ENCODE measurements at places on chromosomes 5 and 9.

GRCh38 chr5:136210259-136210658 is 17.3 kb upstream of the SMIM32 start:
- no peak for DNase-seq

DNA sequence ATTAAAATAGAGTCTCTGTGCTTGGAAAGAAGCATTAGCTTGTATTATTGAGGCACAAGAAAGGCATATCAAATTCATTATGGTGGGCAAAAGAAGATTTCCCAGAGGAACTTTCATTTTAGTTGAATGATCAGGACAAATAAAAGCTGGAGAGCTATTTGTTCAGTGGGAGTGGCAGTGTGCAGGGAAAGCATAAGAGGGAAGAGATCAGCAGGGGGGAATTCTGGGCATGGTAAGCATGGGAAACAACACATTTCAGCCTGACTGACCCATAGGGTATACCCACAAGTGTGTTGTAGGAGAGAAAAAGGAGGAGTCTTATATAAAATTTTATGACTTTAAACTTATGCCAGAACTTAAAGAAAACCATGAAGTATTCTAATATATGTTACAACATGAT is 167.7 kb upstream of the RASA1 start:
- DNase-seq = no peak

- no peak for DNase-seq
These were observed 6.8 kb downstream of the RASEF start for GRCh38 chr9:83056174-83056573.

DNA sequence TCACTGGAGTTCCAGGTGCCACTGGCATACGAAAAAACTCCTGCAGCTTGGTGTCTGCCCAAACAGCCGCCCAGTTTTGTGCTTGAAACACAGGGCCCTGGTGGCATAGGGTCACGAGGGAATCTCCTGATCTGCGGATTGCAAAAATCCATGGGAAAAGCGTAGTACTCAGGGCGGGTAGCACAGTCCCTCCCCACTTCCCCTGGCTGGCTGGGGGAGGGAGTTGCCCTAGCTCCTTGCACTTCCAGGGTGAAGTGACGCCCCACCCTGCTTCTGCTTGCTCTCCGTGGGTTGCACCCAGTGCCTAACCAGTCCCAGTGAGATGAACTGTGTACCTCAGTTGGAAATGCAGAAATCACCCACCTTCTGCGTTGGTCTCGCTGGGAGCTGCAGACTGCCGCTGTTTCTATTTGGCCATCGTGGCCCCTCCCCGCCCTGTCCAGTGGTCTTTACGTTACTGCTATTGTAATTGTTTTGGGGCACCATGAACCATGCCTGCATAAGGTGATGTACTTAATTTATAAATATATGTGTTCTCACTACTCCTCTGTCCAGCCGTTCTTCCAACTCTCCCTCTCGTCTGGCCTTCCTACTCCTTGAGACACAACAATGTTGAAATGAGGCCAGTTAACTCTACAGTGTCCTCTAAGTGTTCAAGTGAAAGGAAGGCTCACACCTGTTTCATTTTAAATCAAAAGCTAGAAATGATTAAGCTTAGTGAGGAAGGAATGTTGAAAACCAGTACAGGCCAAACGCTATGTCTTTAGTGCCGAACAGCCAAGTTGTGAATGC is 65.9 kb downstream of the CCDC171 start:
- DNase-seq = no peak

GRCh38 chr9:137638680-137639079 is 19.9 kb downstream of the EHMT1 start:
- DNase-seq = no peak

- no peak for DNase-seq
These were observed 20.8 kb downstream of the MEGF10 start for GRCh38 chr5:127311349-127311748.

DNA sequence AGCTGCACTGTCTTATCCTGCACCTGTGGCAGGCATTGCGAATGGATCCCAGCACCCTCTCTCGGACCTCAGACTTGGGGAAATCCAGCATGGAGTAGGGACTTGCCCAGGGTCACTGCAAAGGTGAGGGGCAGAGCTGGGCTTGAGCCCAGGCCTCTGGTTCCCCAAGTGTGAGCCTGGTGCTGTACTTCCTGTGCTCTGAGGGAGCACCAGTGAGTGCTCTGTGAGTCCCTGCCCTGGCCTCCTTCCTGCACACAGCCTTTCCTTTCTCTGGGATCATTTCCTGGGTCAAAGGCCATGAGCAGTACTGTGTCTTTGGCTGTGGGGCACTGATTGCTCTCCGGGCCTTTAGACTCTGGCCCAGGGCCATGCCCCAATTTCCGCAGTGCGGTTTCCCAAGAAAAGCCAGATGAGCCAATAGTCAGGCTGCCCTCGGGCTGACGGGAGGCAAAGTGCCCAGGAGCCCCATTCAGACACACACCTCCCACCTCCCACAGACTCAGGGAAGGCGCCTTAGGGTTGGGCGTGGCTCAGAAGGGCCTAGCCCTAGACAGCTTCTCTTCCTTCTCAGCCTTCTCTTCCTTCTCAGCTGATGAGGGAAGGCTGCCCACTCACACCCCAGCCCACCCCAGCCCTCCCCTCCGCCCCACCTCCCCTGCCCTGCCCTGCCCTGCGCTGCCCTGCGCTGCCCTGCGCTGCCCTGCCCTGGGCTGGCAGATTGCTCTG is 23.3 kb upstream of the TRIM14 start:
- no peak for DNase-seq

- peak; percentile 72 for DNase-seq
These were observed 104.8 kb upstream of the CD180 start for GRCh38 chr5:67301285-67301903.

DNA sequence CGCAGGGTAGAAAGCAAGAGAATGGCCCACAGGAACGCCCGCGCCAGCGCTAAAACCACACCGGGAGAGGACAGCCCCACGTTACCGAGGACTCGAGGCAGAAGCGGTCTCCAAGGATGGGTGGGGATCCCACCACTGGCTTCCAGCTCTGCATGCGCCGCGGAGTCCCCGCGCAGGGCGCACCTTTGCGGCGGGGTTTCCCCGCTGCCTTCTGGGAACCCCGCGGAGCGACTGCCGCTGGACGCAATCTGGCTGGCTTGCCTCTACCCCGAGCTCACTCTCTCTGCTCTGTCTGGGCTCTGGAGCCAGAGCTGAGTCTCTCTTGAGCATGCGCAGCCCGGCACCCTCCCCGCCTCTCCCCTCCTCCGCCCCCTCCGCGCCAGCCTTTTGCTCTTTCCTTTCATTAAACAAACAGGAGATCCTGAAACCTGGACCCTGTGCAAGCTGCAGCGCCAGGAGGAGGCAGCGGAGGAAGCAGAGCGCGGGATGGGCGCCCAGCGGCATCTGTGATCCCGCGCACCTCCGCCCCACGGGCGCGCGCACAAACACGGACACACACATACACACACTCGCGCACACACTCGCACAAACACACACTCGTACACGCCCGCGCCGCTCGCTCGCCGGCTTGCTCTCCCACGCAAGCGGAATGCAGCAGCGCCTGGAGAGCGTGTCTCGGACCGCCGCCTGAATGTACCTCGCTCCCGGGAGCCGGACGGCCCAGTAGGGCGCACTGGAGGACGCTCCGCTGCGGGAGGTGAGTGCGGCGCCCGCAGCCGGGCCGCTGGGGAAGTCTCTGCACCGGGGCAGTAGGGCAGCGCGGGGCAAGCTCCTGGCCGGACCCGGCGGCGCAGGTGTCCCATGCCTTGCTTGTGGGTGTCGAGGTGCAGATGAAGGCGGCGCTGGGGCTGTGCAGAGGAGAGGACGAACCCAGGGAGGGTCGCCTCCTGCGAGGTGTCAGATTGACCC is at the start of gene PLPPR1:
Gene PLPPR1 (plus strand): TSS at position 382 of the 969 bp plus-strand sequence.
- DNase-seq = no peak

DNA sequence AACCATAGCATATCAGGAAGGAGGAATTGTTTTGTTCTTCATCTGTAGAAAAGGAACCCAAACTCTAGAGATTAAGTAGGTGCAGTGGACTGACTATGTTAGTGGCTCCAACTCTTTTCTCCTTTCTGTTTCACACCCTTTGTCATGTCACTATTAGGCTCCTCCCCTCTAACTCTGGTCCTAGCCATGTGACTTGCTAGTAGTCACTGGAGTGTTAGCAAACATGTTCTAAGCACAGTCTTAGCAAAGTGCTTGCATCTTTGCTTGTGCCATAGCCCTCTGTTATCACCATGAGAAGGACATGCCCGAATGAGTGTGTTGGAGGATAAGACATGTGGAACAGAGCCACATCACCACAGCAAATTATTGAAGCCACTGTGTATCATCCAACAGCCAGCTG is 55.4 kb upstream of the PPP3R2 start:
- no peak for DNase-seq

DNA sequence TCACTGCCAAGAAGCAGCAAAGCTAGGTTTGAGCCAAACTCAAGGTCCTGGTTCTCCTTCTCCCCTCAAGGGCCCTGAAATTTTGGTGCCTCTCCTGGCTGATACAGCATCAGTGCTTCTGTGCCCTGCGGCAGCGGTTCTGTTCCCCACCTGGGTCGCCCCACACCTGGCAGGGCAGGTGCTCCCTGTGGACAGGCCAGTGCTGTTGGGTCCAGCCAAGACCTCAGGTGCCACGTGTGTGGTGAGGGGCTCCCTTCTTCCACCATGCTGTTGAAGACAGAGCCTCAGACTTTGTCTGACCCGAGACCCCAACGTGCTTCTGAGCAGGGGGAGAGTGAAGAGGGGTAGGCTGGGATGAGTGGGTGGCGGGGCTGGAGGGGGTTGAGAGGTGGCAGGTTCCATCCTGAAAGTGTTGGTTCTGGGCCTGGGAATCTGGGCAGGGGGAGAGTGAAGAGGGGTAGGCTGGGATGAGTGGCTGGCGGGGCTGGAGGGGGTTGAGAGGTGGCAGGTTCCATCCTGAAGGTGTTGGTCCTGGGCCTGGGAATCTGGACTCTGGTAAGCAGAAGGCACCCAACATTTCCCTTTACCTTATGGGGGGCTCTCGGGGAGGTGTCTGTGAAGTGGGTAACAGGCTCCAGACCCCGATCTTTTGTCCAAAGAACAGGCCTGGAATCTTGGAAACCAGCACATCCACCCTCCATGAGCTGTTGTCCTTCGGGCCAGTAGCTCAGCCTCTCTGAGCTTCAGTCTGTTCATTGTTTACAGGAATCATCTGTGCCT is 2.3 kb downstream of the PLEKHG4B start:
- no peak for DNase-seq

GRCh38 chr5:17428176-17428800 is 69.7 kb upstream of the TAF11L2 start:
- no peak for DNase-seq

GRCh38 chr9:104987743-104988142 is 59.8 kb upstream of the ABCA1 start:
- DNase-seq = no peak

- DNase-seq = no peak
These were observed 51.8 kb upstream of the MPDZ start for GRCh38 chr9:13331320-13331719.

DNA sequence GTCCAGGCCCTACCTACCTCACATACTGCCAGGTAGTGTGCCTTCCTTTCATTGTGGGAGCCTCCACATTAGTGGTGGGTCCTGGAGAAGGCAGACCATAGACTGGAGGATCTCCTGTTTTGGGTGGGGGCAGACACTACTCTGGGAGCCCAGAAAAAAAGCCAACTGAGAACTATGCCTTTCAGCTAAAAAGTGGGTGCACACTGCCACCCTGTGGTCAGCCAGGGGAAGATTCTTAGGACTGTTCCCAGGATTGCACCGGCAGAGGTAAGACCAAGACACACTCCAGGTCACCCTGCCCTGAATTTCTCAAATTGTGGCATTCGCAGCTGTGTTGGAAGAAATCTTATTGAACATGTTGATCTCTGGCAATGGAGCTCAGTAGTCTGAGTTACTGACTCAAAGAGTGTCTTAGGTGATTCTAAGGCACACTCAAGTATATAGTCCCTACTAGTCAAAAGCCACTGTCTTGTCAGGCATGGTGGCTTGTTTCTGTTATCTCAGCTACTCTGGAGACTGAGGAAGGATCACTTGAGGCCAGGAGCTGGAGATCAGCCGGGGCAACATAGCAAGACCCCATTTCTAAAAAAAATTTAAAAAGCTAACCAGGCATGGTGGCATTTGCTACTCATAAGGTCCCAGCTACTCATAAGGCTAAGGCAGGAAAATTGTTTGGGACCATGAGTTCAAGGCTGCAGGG is 3.6 kb downstream of the SIGMAR1 start:
- peak; percentile 52 for DNase-seq

DNA sequence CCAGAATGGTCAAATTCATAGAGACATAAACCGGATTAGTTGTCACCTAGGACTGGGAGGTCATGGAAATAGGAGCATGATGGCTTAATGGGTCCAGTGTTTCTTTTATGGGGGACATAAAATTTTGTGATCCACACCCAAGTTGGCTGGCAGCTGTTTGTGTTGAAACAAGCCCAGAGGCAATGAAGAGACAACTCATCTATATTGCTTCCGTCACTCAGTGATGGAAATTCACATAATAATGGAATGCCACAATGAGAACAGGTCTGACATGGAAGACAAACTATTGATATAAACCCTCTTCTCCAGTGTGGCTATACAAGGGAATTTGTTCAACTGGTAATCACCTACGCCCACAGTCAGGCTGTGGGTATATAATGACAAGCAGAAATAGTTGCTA is 173.2 kb downstream of the GNA14 start:
- DNase-seq = no peak

Data from SW 1271 (cell line).